GOT3 (cell line): ENCODE measurements at places on chromosomes 5 and 9.

DNA sequence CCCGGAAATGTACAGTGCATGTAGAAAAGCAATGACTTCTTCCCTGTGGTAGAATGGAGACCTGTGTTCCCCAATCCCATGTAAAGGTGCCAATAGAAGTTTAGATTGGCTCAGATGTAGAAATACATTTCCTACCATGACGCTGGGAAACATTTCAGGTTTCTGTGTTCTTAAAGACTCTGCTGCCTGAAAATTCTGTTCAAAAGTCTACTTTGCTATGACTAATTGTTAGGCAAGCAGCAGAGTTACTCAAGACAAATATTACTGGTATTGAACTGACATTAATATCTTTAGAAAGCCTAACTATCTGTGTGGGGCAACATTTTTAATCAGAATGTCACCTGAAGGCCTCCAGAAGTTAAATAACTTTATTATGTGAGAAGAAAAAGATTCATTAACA, 75.5 kb upstream of the ELL2 start:
- no peak for DNase-seq

- no peak for DNase-seq
Observed at GRCh38 chr5:39665328-39665727, 240.5 kb upstream of the DAB2 start.

DNA sequence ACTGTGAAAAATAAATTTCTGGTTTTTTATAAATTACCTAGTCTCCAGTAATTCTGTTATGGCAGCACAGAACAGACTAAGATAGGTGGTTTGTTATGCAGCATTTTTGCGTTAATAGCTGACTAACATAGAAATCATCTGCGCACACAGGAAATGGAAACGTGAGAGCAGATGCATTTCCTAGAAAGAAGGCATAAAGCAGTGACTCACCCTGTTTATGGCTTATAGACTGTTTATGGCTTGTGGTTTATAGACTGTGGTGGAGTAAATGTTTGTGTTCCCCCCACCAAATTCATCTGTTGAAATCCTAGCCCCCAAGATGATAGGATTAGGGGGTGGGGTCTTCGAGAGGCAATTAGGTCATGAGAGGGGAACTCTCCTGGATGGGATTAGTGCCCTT, 18.3 kb upstream of the OSMR start:
- DNase-seq: no peak

GRCh38 chr9:33167084-33167971, at the start of gene B4GALT1:
B4GALT1 (minus strand) TSS chr9:33167336; CDS start chr9:33167169, 167 bp downstream.
- DNase-seq: peak; percentile 61

GRCh38 chr5:1853531-1853930, 29.2 kb downstream of the IRX4 start:
- DNase-seq: no peak

- no peak for DNase-seq
Observed at GRCh38 chr9:114119242-114120191, 20.4 kb upstream of the KIF12 start.

DNA sequence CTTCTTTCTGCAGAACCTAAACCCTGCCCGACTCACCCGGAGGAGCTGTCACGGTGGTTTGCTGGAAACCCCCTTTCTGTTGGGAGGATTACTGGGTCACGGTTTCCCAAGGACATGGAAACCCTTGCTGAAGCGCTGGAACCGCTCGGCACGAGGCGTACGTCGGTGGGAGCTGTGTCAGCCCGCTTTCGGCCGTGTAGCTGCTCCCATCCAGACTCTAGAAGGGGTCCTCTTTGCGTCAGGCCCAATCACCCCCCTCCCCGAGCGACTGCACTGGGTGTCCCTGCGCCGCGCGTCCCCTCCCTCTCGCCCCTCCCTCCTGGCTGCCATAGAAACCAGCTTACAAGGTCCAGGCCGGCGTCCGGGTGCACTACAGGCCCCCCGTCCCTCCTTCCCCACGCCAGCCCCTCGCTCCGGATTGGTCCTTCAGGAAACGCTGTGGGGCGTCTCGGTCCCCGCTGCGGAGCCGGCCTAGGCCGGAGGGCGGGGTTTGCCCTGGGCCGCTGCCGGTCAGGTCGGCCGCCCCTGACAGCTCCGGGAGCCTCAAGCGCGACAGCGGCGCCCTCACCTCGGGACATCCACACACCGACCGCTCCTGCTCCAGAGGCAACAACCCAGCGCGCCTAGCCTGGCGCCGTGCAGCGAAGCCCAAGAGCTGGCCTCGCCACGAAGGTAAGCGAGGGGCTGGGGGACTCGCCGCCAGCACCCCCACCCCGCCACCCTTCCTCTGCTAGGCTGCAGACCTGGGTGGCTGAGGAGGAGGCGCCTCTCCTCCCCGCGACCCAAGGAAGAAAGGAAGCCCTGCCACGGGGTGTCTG, at the start of gene NIM1K:
Gene NIM1K, plus strand, starts transcription at position 486 of the 818 bp plus-strand sequence. CDS start 53,551 bp downstream, outside the sequence.
- DNase-seq: peak; percentile 12

DNA sequence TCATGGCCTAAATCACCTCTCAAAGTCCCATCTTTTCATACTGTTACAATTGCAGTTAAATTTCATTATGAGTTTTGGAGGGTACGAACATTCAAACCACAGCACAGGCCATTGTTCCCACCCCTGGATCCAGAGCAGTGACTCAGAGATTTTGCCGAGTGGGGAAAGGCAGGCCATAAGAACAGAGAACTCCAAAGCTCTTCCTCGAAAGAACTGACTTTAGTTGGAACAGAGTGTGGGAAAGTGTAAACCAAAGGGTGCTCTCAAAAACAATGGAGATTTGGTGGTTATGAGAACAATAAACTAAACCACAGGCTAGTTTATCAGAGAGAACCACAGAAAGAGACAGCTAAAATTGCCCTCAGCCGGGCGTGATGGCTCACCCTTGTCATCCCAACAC, 19.4 kb upstream of the GRPEL2 start:
- DNase-seq: no peak

DNA sequence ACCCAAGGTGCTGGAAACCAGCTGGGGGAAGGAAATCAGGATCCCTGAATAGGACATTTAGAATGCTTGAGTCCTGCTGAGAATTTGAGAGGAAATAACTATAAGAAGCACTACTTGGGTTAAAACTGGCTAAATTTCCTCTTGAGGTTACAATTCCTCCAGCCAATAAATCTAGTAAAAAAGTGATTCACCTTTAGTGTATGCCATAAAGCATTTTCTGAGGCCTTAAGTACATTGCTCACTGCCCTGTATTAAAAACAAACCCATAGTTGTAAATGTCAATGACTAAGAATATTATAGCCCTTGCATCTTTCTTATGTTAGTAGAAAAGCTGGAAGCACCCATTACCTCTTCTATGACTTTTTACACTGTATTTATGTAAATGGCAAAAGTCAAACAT, 634.7 kb upstream of the ARRDC3 start:
- DNase-seq: no peak
